ENCODE measurements at places on chromosomes 2 and 18.
A peak's percentile ranks its signal among the peaks of the same experiment; 100 is the strongest.

DNA sequence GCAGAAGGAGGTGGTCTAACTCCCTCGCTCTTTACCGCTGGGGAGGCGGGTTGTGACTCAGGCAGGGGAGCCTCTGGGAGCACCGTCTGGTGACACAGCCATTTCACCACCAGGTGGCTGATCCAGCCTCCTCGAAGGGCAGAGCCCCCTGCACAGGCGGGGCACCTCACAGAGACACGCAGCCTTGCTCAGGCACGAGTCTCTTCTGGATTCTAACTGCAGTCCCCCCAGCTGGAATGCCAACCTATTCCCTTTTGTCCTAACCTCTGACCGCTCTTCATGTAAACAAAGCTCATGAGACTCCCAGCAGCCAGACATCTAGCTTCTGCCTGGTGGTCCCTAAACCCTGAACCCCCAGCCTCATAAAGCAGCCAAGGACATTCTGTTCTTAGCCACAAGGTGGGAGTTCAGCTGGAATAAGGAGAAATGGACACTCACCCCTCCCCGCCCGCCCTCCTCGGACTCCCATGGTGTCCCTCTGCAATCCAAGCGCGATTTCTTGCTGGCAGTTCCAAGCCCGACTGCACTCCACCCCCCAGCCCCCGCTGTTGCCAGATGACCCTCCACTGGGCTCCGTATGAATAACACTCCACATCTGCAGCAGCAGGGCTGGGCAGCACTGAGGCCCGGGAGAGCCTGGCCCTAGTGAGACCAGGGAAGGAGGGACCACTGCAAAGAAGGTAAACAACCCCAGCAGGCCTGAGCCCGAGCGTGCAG lies 84.3 kb downstream of the TNS1 start:
- no peak overlapping the region for H3K27ac ChIP-seq
- no peaks in the 10 kb centered on the region for H3K27me3 ChIP-seq
- H3K4me3 ChIP-seq = no peak overlapping the region
- H3K36me3 ChIP-seq = no peaks in the 10 kb centered on the region
- H3K4me1 ChIP-seq = peaks cover 19% of the 10 kb centered on the region

DNA sequence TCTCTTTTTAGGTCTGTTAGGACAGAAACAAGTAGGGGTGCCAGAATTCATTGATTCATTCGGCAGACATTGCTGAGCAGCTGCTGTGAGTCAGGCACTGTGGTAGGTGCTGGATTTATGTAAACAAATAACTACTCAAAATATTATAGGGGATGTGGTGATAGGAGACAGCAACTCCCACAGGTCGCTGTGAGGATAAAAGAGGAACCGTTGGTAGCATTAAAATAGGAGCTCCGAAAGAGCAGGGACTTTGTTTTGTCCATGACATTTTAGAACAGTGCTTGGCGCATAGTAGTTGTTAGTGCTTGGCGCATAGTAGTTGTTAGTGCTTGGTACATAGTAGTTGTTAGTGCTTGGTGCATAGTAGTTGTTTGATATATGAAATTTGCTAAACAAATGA lies 29.2 kb downstream of the ATP6V1C2 start:
- no peaks in the 10 kb centered on the region for H3K4me1 ChIP-seq
- no peak overlapping the region for H3K4me3 ChIP-seq
- no peaks in the 10 kb centered on the region for H3K27me3 ChIP-seq
- no peaks in the 10 kb centered on the region for H3K36me3 ChIP-seq

- H3K27me3 ChIP-seq = no peaks in the 10 kb centered on the region
- no peak overlapping the region for H3K4me3 ChIP-seq
- no peaks in the 10 kb centered on the region for H3K4me1 ChIP-seq
- DNase-seq = no peak
- no peaks in the 10 kb centered on the region for H3K36me3 ChIP-seq
Observed at GRCh38 chr2:28801726-28802125, 8.9 kb upstream of the SPDYA start.

DNA sequence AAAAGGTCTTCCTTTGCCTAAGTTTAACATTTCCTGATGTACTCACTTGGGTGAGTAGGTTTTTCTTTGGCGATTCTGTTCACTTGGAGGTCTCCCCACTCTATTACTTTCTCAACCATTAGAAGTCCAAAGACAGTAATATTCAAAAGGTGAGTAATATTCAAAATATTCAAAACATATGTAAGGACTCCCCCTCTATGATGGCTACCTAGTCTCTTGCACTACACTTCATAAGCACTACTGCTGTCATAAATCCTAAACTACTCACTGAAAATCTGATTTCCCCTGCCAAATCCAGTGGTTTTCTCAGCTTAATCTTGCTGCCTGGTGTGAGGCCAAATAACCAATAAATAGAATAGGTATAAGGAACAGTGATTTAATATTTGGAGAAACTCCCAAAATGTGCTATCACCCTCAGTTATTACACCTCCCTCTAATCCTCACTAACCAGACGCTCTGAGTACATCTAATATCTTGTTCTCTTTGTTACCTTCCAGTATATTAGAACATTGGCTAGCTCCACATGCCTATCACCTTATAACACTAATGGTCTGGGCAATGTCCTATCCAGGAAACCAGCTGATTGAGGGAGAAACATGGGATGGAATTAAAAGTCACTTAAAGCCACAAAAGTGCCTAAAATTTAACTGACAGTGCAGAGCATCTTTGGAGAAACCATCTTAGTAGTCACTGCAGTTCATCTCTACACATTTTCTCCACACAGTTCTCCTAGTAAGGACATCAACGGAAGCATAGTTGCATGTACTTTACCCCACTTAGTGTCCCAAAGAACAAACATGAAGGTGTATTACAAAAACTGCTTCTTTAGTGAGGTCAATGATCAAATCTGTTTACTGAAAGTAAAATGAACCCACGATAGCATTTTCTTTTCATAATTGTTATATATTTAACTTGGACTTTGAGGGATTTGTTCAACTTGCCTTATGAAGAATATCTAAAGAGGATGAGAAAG lies 54.8 kb downstream of the MBD2 start:
- H3K4me3 ChIP-seq = no peak overlapping the region
- H3K27ac ChIP-seq = no peak overlapping the region
- H3K27me3 ChIP-seq = no peaks in the 10 kb centered on the region
- no peaks in the 10 kb centered on the region for H3K4me1 ChIP-seq

GRCh38 chr18:9838144-9838877 lies 47.5 kb upstream of the TXNDC2 start:
- H3K27ac ChIP-seq = no peak overlapping the region
- DNase-seq = peak; percentile 99
- H3K27me3 ChIP-seq = no peaks in the 10 kb centered on the region
- peaks cover 4% of the 10 kb centered on the region for H3K4me1 ChIP-seq

DNA sequence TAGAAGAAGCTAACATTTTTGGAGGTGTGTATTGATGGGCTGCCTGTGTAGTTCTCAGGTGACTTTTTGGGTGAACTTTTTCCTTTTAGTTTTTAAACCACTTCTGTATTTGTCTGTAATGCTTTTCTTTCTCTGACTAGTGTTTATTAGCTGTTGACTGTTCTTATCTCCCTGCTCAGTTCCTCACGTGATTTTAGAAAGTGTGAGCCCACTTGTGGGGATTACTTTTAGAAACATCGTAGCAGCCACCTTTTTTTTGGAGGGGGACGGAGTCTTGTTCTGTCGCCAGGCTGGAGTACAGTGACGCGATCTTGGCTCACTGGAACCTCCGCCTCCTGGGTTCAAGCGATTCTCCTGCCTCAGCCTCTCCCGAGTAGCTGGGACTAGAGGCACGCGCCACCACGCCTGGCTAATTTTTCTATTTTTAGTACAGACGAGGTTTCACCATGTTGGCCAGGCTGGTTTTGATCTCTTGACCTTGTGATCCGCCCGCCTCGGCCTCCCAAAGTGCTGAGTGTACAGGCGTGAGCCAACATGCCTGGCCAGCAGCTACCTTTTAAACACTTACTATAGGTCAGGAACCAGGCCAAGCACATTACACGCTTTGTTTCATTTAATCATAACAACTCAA lies 9.2 kb upstream of the CDKL4 start:
- no peak overlapping the region for H3K4me3 ChIP-seq
- H3K4me1 ChIP-seq = no peaks in the 10 kb centered on the region
- no peak for DNase-seq

DNA sequence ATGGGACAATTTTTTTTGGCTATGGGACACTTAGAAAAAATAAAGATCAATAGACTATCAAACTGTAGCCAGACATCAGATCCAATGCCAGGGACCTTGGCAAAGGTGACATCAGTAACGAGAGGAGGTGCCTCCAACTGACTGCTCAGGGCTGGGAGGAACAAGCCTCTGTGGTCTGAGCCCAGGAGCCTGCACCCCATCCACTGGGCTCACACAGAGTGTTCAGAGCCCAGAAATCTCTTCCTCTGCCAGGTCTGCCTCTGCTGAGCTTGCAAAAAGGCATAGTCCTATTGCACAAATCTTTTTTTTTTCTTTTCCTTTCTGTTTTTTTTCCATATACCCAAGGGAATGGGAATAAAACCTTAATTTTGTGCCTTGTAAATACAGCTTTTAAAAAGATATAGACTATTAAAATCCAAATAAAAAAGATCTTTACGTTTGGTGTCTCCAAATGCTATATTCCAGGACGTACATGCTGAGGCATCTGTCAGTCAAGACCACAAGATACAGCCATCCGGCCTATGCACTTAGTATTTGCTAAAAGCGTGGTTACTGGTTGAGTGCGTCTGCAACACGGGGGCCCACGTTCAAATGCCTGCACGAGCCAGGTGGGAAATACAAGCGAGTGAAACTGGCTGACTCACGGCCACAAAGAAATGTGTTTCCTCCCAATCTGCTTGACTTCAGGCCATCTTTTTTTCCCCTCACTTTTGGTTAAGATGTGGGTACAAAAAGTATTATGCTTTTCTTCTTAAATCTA lies 7.8 kb upstream of the ARHGAP25 start:
- H3K27me3 ChIP-seq = no peaks in the 10 kb centered on the region
- H3K4me1 ChIP-seq = peaks cover 2% of the 10 kb centered on the region
- no peak overlapping the region for H3K27ac ChIP-seq
- H3K36me3 ChIP-seq = no peaks in the 10 kb centered on the region
- no peak overlapping the region for H3K4me3 ChIP-seq
- no peak for DNase-seq

- DNase-seq = peak; percentile 69
- no peaks in the 10 kb centered on the region for H3K36me3 ChIP-seq
- no peaks in the 10 kb centered on the region for H3K27me3 ChIP-seq
- H3K27ac ChIP-seq = no peak overlapping the region
- H3K4me1 ChIP-seq = no peaks in the 10 kb centered on the region
- H3K4me3 ChIP-seq = no peak overlapping the region
Observed at GRCh38 chr2:11123856-11124759, 31.2 kb upstream of the SLC66A3 start.

DNA sequence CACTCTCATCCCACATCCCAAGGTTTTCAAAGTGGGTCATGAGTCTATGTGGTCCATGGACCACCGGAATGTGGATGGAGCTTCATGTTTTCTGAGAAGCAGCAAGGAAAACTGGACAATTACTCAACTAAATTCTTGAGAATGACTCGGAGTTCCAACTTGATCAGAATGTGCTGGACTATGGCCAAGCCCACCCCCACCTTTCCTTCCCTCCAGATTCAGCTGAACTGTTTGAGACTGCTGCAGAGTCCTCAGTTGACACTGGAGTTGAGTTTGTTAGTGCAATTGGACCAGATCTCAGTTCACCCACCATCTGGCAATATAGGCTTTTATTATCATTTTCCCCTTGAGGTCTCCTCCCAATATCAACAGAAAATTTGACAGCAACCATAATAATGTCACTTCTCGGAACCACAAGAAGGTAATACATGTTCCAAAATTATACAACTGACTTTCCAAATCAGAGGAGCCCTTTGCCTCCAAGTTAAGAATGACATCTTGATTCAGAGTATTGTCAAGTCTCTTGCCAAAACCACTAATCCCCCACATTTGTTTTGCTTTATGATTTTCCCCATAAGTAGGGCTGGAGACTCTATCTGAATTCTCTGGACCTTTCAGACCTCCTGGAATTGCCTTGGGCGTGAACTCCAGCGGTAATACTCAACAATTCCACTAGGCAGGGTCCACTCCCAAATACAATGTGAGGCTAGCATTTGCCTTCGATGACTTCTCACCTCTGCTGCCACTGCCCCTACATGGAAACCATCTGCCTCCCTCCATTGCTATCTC lies 8.8 kb downstream of the COL4A4 start:
- H3K36me3 ChIP-seq = no peaks in the 10 kb centered on the region
- H3K4me1 ChIP-seq = no peaks in the 10 kb centered on the region
- no peak overlapping the region for H3K4me3 ChIP-seq
- H3K27me3 ChIP-seq = no peaks in the 10 kb centered on the region

DNA sequence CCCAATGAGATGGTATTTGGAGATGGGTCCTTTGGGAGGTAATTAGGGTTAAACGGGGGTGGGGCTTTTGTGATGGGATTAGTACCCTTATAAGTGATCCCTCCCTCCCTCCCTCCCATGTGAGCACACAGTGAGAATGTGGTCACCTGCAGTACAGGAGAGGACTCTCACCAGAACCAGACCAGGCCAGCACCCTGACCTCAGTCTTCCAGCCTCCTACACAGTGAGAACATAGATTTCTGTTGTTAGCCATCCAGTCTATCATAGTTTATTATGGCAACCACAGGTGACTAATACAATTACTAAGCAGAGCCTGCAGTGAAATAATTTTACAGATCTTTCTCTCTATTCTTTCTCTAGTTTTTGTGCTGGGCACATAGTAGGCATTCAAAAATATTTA lies 137.7 kb upstream of the PKDCC start:
- peaks cover 2% of the 10 kb centered on the region for H3K4me1 ChIP-seq
- no peak overlapping the region for H3K4me3 ChIP-seq
- H3K36me3 ChIP-seq = no peaks in the 10 kb centered on the region

DNA sequence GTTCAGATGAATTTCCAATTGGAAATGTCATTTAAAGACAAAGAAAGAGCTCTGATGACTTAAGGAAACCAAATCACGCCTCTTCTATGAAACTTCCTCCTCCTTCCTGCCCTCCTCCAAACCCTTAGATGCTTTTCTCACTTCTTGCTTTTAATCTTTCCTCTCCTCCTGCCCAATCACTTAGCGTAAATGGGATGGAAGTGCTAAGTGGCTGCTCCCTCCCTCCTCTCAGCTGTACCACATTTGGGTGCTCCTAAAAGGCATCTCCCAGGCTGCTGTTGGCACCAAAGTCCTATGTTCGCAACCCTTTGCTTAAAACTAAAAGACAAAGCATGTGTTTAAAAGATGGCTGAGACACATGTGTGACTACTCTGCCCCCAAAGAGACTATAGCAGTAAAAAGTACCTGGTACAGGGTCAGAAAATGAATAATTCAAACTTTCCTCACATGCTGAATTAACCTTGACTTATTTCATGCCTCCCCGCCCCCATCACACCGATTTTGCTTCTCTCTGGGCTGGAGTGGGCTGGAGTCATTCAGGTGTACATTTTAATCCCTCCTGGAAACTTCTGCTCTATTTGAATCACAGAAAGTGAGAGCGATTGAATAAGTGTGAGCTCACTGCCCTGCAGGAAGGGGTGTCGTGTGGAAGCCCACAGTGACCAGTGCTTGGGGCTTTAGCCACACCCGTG lies 59.2 kb upstream of the KLF7 start:
- H3K27me3 ChIP-seq = no peaks in the 10 kb centered on the region
- H3K4me1 ChIP-seq = peaks cover 33% of the 10 kb centered on the region

- H3K27ac ChIP-seq = no peak overlapping the region
- H3K4me3 ChIP-seq = no peak overlapping the region
- H3K27me3 ChIP-seq = no peaks in the 10 kb centered on the region
- H3K4me1 ChIP-seq = peaks cover under 1% of the 10 kb centered on the region
- H3K36me3 ChIP-seq = no peaks in the 10 kb centered on the region
- no peak for DNase-seq
Observed at GRCh38 chr2:157830696-157831570, 45.2 kb downstream of the ACVR1 start.

GRCh38 chr2:168974428-168974827 lies 56.7 kb downstream of the ABCB11 start:
- no peaks in the 10 kb centered on the region for H3K27me3 ChIP-seq
- no peak overlapping the region for H3K27ac ChIP-seq
- H3K4me3 ChIP-seq = no peak overlapping the region
- DNase-seq = no peak

- H3K27me3 ChIP-seq = no peaks in the 10 kb centered on the region
- H3K27ac ChIP-seq = no peak overlapping the region
- no peaks in the 10 kb centered on the region for H3K4me1 ChIP-seq
Observed at GRCh38 chr2:128734521-128735295, 416.0 kb upstream of the HS6ST1 start.
